Esophagus squamous epithelium (tissue), 5 donors: ENCODE measurements at places on chromosomes 5 and 9.

GRCh38 chr5:86917117-86917579 is 299.4 kb downstream of the COX7C start:
- DNase-seq: no peak

GRCh38 chr9:88179062-88179521 is 40.8 kb upstream of the SPATA31C2 start:
- DNase-seq: no peak

- DNase-seq: no peak
Measured at GRCh38 chr5:42499016-42499415, 75.8 kb downstream of the GHR start.

GRCh38 chr5:146283344-146283761 is 55.3 kb upstream of the POU4F3 start:
- no peak for DNase-seq

- DNase-seq: no peak
Measured at GRCh38 chr9:119003882-119004617, 365.2 kb downstream of the BRINP1 start.
